ENCODE measurements at places on chromosomes 12 and 14.

GRCh38 chr14:33352821-33353220 is 414.1 kb downstream of the NPAS3 start:
- no peak for DNase-seq

- DNase-seq: peak; percentile 15
Measured at GRCh38 chr14:102140027-102140749, 491 bp downstream of the WDR20 start.

DNA sequence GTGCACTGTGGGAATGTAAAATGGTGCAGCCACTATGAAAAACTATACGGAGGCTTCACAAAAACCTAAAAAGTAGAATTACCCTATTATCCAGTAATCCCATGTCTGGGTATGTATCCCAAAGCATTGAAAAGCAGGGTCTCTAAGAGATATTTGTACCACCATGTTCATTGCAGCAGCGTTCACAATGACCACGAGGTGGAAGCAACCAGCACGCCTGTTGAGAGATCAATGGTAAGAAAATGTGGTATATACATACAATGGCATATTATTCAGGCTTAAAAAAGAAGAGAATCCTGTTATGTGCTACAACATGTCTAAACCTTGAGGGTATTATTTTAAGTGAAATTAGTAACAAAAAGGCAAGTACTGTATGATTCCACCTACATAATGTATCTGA is 910 bp upstream of the NOPCHAP1 start:
- DNase-seq: no peak

- DNase-seq: no peak
Measured at GRCh38 chr14:101591121-101591520, 29.8 kb downstream of the DIO3 start.

DNA sequence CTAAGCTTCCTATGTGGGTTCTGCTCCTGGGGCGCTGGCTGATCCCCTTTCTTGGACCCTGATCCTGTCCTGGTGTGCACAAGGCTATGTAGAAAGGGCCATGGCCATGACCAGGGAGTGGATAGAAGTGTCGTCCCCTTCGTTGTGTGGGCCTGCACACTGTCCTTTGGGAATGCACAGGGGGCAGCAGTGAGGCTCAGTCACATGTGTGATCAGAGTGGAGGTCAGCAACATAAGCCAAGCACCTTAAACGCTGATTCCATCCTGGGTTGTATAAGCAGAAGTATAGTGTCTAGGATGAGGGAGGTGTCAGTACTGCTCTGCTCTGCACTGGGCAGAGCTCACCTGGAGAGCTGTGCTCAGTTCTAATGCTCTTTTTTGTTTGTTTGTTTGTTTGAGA is 48.4 kb downstream of the ESRRB start:
- no peak for DNase-seq

DNA sequence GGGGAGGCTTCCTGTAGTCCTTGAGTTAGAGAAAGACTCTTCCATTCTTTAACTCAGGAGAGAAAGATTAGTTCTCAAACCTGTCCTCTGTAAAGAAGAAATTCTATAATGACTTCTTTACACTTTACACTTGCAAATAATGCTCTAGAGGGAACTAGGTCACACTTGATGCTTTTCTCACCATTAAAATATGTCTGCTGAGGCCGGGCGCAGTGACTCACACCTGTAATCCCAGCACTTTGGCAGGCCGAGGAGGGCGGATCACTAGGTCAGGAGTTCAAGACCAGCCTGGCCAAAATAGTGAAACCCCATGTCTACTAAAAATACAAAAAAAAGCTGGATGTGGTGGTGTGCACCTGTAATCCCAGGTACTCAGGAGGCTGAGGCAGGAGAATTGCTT is 6.3 kb downstream of the NTN4 start:
- DNase-seq: no peak

DNA sequence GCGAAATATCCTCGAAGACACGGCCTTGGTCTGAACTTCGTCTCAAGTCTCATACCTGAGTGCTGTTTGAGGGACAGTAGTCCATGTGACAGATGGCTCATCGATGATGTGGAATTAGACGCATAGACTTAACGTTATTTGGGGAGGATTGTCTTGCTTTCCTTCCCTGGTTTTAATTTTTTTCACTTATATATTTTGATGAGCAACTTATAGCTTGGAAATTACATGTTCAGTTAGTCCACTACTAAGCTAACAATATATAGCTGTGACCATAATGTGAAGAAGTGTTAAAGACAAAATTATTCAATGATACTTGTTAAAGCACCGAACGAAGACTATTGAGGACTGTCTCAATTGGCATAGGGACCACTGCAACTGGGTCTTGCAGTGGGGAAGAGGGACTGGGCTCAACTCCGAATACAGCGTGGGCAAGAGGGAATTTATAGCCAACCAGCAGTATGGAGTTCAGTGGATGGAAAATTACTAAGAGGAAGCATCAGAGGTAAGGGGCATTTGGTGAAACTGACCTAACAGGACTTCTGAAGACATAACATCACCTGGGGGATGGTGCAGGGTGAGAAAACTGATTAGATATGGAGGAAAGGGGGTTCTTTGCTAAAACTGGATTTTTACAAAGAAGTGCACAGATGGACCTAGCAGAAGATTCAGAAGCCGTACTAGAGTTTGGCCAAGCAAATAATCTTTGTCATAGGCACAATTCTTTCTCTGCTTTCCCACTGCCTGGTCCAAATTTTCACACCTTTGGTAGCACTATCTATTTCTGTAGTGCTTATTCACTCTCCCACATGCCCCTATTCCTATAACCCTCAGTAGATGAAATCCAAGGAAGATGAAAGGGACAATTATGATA is 910 bp upstream of the TM7SF3 start:
- no peak for DNase-seq

DNA sequence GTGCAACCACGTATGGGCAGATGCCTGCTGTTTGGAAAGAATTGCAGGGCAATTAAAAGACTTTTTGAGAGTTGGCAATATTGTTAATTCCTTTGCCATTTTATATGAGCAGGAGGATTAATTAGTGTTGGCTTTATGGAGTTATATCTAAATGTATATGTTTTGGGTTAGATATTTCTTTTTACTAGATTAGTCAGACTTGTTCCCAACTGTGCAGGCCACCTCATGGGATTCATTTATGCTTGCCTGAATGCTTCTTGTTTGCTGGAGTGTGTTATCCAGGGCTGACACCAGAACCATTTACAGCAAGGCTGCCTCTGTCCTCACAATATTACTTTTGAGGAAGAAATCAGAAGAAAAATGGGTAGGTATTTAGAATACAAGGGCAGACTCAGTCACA is 192.5 kb downstream of the KTN1 start:
- no peak for DNase-seq

- DNase-seq: no peak
Measured at GRCh38 chr14:100712490-100712889, 14.2 kb upstream of the DLK1 start.

DNA sequence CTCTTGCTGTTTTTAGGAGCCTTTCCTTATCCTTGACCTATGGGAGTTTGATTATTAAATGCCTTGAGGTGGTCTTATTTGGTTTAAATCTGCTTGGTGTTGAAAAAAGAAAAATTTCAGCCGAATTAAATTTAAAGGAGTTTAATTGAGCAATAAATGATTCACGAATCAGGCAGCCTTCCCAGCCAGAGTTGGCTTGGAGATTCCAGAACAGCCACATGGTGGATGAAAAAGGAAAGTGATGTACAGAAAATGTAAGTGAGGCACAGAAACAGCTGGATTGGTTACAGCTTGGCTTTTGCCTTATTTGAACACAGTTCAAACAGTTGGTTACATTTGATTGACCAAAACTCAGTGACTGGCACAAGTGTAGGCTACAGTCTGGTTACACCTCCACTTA is 69.7 kb downstream of the WASHC3 start:
- DNase-seq: no peak

DNA sequence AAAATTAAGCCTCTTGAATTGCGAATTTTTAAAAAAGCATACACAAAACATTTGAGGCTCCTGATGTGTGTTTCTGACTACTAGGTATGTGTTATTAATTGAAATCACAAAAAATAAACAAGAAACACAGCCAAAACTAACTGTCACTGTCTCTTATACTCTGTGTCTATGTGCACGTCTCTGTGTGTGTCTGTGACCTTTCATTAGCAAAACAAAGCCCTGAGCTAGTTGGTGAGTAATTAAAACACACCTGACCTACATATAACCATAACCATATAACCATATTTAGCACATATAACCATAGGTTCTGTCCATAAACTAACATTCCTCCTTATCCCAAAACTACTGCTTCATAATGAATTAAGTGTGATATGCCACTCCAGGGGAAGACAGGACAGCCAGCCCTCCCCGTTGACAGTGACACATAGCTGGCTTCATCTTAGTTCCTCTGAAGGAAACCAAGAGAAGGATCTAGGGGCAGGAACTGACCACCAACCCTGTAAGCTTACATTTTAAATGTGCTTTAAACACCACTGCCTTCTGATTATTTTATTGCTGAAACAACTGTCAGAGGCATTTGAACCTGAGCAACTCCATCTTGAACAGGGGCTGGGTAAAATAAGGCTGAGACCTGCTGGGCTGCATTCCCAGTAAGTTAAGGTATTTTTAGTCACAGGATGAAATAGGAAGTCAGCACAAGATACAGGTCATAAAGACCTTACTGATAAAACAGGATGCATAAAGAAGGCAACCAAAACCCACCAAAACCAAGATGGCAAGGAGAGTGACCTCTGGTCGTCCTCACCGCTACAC is 106.7 kb downstream of the PPP2R5E start:
- no peak for DNase-seq

- no peak for DNase-seq
Measured at GRCh38 chr14:76644855-76645518, 116.3 kb upstream of the VASH1 start.

DNA sequence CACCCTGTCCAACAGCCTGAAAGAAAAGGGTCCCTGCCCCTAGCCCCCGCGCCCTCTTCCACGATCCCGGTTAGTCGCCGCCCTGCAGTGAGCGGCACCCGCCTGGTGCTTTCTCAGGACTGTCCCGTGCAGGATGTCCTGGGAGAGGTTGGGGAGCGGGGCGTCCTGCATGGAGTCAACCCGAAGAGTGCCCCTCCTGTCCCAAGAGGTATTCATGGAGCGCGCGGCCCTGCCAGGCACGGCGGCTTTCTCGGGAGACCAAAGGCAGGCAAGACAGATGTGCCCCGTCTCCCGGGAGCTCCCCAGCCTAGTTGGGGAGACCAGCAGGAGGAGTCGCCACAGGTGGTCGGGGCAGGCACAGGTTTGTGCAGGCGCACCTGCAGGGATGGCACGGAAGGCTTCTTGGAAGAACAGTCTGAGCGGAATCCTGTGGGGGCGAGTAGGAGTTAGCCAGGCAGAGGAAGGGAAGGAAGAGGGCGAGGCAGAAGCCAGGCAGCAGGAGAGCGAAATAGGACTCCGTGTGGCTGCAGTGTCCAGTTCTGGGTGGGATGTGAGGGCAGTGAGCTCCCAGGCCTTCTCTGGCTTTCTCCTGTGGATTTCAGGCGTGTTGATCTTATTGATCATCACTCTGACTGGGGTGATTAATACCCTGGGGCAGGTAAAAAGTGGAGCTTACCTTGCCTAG is 723 bp downstream of the SIVA1 start:
- no peak for DNase-seq

GRCh38 chr14:94180655-94181271 is 6.6 kb downstream of the PPP4R4 start:
- no peak for DNase-seq

DNA sequence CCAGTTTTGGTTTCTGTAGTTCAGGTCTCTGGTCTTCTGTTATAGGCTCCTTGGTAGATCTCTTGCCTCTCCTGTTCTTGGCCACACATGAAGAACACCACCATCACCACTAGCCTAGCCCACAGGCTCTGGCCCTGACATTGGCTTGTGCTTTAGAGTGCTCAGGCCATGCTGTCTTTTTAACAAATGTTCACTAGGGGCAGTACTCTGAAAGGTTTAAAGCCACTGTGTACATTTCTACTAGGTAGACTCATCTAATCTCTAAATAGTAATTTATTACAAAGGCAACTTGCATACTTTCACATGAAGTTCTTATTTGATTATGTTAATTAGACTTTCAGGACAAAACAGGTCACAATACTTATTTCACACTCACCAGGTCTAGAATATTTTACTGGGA is 38.3 kb downstream of the PDE6H start:
- DNase-seq: no peak

GRCh38 chr12:122951406-122951805 is 14.9 kb downstream of the ABCB9 start:
- no peak for DNase-seq

DNA sequence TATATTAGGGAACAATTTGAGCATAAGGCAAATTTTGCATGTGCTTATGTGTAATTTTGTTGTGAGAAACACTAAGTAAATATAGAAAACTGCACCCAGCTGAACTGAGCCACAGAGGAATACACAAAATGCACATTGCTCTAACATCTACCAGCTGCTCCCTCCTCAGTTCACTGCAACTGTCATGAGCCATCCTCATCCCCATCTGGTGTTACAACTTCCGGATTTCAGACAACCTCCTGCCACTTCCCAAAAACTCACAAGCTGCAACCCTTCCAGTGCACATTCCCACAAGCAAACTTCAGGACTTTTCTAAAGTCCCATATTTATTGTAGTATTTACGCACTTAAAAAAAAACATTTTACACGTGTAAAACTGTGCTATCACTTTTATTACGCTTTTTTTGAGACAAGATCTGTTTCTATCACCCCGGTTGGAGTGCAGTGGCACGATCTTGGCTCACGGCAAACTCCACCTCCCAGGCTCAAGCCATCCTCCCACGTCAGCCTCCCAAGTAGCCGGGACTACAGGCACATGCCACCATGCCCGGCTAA is 169.1 kb upstream of the TBX3 start:
- DNase-seq: no peak

GRCh38 chr14:90344331-90345238 is 12.8 kb upstream of the NRDE2 start:
- DNase-seq: no peak

- DNase-seq: no peak
Measured at GRCh38 chr14:98919434-98919833, 352.6 kb downstream of the BCL11B start.

GRCh38 chr14:75279153-75279762 is 630 bp downstream of the FOS start:
- no peak for DNase-seq

DNA sequence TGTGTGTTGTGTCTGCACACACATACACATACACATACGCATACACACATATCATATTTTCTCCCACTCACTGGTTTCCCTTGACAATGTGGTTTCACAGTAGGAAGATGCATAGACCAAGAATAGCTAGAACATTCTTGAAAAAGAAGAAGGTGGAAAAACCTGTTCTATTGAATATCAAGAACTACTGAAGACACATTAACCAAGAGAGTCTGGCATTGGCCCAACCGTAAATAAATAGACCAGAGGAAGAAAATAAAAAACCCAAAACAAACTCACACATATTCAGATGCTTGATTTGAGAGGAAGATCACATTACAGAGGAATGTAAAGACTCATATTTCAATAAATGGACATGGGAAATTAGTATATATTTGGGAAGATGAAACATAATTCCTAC is 311.3 kb downstream of the FOXG1 start:
- DNase-seq: no peak

Measured in activated T-helper 1 cell treated with Interleukin-2 at 50 U/mL for 16 hours (primary cell).